ENCODE measurements at places on chromosomes 6 and 20. TPM values are rescaled to one million over a fixed set of nuclear protein-coding genes. Genes with fewer than 3 reads are reported as not detected.

GRCh38 chr6:37934276-37934675 is 114.7 kb downstream of the ZFAND3 start:
- DNase-seq, result no peak

- no peak for DNase-seq
Measured at GRCh38 chr6:38518511-38519304, 121.0 kb downstream of the BTBD9 start.

DNA sequence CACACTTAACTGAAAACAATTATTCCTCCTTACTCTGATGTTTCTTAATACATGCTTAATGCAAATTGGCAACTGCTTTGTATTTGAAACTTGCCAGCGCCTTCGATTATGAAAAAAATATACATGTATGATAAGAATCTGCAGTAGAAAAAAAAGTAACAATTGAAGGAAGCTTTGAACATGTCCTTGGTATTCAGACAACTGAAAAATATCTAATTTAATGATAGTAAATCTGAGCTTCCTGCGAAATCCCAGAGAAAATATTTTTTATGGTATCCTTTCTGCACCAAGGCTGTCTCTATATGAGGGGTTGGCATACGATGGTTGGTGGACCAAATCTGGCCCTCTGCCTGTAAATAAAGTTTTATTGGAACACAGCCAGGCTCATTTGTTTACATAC is 186.2 kb downstream of the HDGFL1 start:
- no peak for DNase-seq

- no peak for DNase-seq
Measured at GRCh38 chr6:166526937-166527336, 59.5 kb downstream of the RAMACL start.

DNA sequence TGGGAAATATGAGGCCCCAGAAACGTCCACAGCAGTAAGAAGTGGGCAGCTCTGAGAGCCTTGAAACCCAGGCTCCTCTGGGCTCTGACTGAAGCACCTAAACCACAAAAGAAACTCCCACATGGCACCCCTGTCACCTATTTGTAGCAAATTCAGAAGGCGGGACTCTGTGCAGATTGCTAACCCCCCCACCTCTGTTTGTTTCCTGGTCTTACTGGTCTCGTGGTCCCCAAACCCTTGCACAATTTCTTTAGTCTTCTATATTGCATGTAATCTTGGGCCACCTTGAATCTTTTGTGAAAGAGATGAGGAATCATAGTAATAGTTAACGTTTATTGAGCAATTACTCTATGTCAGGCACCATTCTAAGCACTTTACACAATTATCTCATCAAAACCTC is 154.3 kb downstream of the PREX1 start:
- no peak for DNase-seq

GRCh38 chr6:44649365-44650025 is 262.0 kb downstream of the CDC5L start:
- no peak for DNase-seq

DNA sequence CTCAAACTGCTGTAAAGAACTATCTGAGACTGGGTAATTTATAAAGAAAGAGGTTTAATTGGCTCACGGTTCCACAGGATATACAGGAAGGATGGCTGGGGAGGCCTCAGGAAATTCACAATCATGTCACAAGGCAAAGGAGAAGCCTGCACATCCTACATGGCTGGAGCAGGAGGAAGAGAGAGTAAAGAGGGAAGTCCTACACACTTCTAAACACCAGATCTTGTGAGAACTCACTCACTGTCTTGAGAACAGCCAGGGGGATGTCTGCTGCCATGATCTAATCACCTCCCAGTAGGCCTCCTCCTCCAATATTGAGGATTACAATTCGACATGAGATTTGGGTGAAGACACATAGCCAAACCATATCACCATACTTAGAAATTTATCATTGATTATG is 1307.0 kb upstream of the GJE1 start:
- no peak for DNase-seq

DNA sequence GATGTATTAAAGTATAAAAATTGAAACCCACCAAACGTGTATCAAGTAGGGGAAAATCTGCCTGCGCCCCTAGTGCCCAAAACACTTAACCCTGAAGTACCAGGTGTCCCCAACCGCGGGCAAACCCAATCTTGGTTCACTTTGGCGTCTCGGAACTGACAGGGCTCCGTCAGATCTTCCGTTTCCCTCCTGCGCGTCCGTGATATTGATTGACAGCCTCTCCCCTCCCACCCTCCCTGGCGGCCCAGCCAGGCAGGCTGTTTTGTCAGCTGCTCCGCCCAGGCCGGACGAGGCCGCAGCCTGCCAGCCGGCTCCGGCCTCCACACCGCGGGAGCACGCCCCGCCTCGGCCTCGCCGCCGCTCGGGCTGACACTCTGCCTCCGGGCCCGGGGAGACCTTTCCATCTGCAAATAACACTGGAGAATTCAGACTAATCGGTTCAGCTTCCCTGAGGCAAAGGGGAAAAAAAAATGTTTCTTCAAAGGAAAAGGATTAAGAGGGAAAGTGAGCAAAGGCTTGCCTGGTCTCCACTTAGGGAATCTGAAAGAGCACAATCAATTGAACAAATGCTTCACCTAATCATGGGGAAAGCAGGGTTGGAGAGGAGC is 234.9 kb upstream of the MCHR2 start:
- DNase-seq, result peak; percentile 86

GRCh38 chr6:40957616-40958492 is 81.2 kb downstream of the UNC5CL start:
- no peak for DNase-seq

DNA sequence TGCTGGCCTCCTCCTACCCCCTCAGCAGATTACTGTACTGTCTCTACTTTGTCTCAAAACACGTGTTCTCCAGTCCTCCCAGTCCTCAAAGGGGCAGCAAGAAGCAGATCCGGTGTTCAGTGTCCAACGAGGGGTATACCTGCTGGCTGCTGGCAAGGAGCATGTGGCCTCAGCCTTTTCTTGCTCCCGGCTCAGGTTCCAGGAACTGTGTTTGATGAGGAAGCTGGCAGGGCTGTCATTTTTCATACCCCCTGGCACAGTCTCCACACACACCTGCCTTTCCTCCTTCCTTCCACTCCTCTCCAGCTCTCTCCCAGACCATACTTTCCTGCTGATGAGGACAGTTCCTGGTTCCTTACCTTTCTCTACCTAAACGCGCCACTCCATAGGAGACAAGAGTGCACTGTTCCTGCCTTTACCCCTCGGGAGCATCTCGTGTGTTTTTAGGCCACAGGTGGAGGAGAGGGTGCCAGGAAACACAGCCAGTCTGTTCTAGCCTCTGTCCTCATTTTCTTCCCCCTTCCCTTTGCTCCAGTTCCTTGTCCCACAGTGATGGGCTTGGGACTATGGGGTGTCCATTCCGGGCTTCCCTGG is 77.2 kb downstream of the SSR1 start:
- no peak for DNase-seq

DNA sequence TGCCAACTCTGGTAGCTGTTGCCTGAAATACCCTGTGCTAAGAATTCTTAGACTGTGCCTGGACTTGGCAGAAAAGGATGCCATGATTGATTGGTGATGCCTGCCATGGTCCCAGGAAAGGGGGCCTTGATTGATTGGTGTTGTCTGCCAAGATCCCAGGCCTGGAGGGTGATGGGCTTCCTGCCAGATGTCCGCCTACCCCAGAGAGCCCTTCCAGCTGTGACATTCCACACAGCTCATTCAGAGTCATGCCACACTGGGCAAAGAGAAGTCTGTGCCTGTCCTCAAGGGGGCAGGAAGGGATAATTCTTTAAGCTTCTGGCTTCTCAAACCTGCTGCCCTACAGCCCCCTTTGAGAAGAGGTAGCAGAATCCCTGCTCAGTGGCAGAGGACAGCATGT is 24.6 kb downstream of the RIMS4 start:
- DNase-seq, result peak; percentile 58

DNA sequence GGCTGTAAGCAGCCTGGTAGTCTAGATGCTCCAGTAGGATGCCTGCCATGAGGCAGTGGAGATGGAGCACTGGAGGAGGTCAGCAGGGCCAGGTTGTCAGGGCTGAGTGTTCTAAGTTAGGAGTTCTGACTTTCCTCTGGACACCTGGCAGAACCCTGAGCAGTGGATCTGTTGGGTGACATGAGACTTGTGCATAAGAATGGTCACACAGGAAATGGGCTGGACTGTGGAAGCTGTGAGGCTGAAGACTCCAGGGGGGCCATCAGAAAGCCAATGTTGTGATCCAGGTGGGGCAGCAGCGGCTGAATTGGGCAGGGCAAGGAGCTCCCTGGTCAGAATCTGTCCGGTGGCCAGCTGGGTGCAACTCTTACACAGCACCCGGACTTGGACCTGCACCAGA is 23.9 kb upstream of the C20orf203 start:
- DNase-seq, result no peak

- peak; percentile 44 for DNase-seq
Measured at GRCh38 chr20:48786951-48787705, 40.7 kb downstream of the PREX1 start.

GRCh38 chr20:24773751-24774201 is 175.3 kb upstream of the CST7 start:
- peak; percentile 20 for DNase-seq

GRCh38 chr6:166257911-166258318 is 50.3 kb downstream of the PRR18 start:
- no peak for DNase-seq

DNA sequence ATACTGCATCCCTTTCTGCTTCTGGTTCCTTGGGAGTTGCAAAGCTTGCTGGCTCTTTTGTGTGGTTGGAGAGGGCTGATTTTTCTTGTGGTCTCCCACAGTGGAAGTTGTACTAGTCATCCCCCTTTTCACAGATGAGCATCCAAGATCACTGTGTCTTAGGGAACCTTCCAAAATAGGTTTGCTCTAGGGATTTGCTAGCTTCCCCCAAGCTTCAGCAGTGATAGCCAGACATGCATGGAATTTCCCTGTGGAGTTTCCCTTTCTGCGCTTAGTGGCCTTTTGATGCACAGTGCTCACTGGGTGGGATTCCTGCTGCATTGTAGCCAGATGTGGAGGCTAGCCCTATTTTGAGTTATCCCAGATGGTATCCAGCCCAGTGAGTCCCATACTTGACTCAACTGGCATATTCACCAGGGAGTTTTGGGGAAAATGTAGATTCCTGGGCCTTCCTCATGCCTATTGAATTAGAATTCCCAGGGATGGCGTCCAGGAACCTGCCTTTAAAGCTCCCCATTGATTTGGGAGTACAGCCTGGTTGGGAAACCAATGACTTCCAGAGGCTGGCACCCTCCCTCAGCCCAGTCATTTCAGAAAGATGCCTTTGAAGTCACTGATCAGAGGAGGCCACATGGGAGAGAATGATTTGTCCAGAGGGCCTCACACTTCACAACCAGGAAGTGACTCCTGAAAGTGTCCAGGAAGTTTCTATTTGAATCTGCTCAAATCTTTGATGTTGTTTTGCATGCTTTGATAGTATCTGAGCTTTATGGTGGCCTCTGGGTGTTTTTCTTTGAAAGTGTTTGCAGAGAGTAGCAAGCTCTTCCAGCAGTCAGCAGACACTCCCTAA is 25.9 kb downstream of the PPARD start:
- DNase-seq, result no peak

DNA sequence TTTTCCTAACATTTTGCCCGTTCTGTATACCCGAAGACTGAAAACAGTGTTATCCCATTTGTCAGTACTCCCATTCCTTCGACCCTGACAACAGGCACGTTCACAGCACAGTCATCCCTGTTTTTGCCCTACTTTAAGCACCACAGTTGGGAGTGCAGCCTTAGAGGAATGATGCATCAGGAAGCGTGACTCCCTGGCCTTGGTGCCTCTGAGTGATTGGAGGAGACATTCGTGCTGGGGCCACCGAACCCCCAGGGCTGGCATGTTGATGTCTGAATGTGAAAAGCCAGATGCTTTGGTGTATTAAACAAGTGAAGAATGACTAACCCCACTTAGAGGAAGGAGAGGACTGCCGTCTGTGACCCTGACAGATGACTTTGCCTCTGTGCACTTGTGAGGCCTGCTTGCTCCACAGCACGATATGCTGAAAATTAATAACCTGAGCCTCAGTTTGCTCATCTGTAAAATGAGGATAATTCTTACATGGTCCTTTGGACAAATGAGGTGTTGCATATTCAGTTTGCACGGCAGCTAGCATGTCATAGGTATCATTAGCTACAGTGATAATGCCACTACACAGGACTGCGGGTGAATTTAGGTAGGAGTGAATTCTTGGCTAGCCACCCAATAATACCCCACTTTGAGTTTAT is 36.0 kb downstream of the STK35 start:
- DNase-seq, result no peak

- no peak for DNase-seq
Measured at GRCh38 chr6:109014606-109015005, 80.0 kb downstream of the SESN1 start.

DNA sequence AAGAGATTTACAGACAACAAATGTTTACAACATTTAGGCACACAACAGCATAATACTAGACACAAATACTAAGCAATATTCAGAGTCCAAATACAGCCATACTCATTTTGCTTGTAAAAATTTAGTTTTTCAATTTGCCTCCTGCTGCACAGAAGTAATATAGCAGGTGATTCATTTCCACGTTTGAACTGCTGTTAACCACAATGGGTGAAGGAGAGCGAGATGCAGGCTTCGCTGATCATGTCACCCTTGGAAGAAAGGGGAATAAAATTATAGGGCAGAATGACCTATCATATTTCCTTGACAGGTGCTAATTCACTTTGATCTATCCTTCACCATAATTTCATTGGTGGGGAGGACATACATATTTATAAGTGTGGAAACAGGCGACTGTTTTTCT is 643.8 kb upstream of the AGPAT4 start:
- DNase-seq, result no peak

- no peak for DNase-seq
Measured at GRCh38 chr6:127966616-127967015, 65.8 kb upstream of the THEMIS start.

DNA sequence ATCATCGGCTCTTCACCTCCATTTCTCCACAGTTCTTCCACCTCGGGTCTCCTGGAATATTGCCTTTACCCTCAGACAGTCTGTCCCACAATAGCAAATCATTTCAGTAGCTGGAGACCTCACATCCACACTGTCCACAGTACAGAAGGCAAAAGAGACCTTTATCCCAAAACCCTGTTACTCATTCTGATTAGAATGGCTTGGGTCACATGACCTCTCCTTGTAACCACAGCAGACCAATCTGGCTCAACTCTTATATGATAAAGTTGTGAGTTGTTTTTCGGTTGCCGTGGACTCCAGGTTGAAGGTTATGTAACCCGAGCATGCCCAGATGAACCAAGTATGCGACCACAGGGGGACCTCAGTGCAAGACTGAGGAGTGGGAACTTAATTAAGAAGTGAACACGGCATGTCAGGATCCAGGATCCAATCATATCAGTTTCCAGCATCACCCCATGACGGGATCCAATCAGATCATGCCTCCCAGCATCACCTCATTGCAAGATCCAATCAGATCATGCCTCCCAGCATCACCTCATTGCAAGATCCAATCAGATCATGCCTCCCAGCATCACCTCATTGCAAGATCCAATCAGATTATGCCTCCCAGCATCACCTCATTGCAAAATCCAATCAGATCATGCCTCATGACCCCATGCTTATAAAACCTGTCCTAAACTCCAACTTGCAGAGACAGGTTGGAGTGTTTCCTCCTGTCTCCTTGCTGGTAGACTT is 68.7 kb downstream of the LY86 start:
- DNase-seq, result no peak

The F13A1 gene
- 2.5 TPM for total RNA-seq

The MACROD2 gene
- total RNA-seq, result 0.08 TPM

The TREM2 gene
- total RNA-seq, result 0.61 TPM

The ADAM33 gene
- not detected for total RNA-seq

The HDGFL1 gene
- not detected for total RNA-seq

The PEX3 gene
- total RNA-seq, result 21.6 TPM

The NKX2-4 gene
- total RNA-seq, result 3.9 TPM

The FAXC gene
- 7.4 TPM for total RNA-seq

The CEP250 gene
- total RNA-seq, result 39.9 TPM

The CTAGE9 gene
- total RNA-seq, result not detected

The PLTP gene
- total RNA-seq, result 15.6 TPM

The AVP gene
- not detected for total RNA-seq

The ADTRP gene
- total RNA-seq, result not detected
